Mucosa of descending colon (tissue), 3 donors: ENCODE measurements at places on chromosomes 6 and 20.

- no peak for DNase-seq
These were observed 9.9 kb downstream of the HAO1 start for GRCh38 chr20:7930343-7930742.

GRCh38 chr6:7142918-7143475, 35.2 kb downstream of the RREB1 start:
- DNase-seq = no peak

DNA sequence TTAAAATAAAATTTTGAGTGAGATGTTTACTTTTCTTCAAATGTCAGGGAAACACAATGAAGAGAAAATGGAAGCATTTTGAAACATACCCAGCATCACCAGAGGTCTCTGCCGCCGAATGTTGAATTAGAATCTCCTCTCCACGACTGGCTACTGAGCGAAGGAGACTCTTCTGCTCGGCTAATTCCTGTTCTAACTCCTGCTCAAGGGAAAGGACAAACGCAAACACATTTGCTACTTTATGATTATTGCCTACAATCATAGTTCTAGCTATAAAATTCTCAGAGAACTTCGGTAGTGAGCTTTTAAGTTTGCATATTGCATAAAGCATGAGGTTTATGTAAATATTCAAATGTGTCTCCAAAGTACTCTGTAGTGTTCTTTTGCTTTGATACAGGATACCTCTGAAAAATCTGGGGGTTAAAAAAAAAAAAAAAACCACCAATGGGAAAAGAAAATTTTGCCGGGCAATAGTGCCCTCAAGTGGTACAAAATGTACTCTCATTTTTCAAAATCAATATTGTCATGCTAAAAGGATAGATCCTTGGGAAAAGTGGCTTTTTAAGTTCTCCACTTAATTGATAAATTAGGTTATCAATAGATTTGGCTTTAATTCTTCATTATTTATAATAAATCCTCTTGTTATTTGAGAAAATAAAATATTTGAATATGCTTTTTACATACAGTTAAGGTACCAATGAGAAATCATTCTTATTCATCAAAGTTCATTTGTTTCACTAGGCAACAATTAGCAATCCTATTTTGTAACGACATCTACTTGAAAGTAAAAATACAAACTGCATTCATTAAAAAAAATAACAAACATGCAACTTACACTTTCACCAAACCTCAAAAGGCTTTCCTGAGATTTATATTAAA, 369.0 kb downstream of the SYNE1 start:
- DNase-seq = peak; percentile 52

GRCh38 chr20:33209789-33210188, 7.4 kb upstream of the BPIFA3 start:
- peak; percentile 83 for DNase-seq

GRCh38 chr20:44581515-44581914, 864 bp upstream of the PKIG start:
- DNase-seq = no peak

DNA sequence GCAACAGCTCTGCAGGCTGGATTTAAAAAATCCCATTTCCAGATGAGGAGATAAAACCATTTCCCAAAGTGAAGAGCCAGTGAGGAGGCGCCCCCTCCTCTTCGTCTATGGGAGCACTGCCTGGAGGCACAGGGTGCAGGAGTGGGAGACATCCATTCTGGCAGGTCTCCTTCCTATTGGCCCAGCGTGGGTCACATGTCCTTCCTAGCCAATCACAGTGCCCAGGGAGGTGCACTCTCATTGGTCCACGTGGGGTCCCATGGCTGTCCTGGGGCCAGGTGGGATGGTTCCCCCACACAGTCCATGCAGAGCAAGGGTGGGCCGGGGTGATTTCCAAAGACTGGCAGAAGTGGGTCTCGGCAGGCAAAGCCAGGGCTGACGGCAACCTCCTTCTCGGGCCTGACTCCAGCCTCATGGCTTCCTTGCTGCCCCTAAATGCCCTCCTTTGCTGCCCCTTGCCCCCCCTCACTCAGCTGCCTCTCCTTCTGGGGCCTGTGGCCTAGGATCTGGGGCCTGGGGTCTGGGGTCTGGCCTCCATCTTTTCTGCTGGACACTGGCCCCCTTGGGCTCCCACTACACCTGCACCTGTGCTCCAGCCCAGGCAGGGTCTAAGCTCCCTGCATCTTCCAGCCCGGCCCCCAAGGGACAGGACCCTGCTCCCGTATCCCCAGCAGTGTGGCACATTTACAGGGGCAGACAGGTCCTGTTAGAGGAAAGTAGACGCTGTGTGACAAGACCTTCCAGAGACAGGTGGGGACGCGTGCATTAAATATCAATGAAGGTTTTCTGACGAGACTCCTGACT, 231.7 kb downstream of the TAF4 start:
- no peak for DNase-seq

DNA sequence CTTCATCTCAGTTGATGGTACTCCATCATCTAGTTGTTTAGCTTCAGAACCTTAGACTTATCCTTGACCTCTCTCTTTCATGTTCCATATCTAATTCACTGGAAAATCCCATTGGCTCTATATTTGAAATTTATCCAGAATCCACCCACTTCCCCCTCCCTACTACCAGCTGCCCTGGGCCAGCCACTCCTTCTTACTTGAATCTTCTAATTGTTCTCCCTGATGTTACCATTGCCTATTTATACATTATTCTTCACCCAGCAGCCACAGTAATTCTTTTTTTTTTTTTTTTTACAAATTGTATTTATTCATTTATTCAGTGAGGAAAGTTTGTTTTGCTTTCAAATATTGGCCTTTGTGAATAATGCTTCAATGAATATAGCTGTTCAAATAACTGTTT, 8.2 kb downstream of the SEC23B start:
- no peak for DNase-seq

- no peak for DNase-seq
These were observed 85.0 kb downstream of the IRAK1BP1 start for GRCh38 chr6:78952362-78952761.

- no peak for DNase-seq
These were observed 498 bp upstream of the PRDM1 start for GRCh38 chr6:106085692-106085983.

DNA sequence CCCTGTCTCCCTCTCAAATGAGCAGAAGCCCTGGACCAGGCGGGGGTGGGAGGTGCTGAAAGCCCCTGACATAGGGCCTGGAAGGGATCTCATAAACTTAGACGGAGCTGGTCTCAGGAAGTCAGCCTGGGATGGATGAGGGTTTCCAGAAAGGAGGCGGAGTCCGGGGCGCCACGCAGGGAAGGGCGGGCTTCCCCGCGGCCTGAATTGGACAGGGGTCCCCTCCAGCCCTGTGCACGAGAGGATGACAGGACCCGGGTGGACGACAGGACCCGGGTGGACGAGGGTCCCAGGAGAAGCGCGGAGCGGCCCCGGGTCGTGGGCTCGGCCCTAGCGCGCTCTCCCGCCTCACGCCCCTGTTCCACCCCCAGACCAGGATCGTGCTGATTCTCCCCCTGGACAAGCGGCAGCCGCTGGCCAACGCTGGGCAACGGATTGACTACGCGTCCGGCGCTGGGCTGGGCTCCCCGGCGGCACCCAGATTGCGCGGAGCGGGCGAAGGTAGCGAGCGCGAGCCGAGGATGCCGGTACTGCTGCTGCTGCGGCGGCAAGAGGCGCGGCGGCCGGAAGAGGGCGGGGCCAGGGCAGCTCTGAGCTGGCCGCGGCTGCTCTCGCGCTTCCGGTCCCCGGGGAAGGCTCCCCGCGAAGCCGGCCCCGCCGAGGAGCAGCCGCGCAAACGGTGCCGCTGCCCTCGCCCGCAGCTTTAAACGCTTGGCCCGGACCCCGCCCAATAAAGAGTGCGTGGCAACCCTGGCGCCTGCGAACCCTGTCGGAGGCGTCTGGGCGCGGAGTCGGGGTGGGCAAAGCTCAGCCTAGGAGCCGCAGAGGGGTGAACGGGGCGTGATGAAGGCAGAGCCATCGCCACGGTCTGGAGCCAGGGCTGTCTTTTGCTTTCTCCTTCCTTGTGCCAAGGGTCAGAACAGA, 1.3 kb downstream of the C20orf144 start:
- peak; percentile 91 for DNase-seq

GRCh38 chr20:19554666-19555065, 203.4 kb upstream of the RIN2 start:
- DNase-seq = no peak

- DNase-seq = no peak
These were observed 2.1 kb upstream of the ESR1 start for GRCh38 chr6:151805286-151805840.

DNA sequence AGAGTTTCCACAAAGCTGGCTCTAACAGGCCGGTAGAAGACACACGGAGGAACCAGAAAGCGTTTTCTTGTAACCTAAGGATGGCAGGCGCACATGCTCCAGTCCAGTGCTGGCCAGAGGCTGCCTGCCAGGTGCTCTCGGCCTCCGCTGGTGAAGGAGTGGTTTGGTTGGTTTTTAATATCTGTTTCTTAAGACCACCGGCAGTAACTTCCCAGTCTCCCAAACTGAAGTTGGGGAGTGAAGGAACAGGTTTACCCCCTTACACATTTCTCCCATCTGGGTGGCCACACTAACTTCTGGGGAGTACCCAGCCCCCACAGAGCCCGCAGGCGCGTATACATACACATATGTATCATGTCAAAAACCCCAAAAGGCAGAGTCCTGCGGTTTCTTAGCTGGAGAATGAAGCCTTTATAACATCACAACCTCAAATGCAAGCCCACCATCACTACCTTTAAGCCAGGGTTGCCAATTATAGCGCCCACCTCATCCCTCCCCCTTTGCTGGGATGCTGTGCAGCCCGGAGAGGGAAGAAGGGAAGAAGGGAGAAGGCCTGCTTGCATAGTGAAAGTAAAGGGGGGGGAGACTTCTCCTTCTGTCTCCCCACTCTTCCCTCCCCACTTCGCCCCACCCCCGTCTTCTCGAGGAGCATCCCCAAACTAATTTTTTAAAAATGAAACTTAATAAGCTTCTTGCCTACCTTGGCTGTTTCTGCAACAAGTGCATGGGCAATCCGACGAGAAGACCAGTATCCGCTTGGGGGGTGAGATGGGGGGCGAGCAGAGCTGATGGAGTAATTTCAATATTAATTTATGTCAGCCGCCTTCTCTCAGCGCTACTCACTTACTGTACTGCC, 1.0 kb downstream of the TRERF1 start:
- DNase-seq = no peak

DNA sequence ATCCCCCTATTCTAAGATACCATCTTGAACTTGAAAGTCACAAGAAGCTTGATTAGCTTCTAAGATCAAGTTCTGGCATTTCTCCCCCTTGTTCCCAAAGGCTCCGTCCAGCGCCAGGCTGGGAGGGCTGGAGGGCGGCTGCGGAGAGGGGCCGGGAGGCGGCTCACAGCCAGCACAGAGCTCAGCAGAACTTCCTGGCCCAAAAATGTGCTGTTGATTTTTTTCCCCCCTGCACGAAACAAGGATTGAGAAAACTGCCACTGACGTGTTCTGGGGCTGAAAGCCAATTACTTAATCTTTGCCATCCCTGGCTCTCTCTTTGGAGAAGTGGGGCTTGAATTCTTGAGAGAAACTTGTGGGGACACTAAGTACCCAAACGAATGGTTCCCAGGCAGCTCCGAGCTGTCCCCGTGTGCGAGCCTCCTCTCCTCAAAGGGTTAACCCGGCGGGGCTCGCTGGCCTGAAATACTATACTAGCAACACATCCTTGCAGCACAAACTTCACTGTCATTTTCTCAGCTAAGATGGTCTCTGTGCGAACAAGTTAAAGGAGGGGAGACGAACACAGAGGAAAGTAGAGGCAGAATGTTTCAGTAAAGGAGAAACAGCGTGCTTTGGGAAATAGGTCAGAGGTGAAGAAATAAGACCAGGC, 452 bp downstream of the TRAF3IP2 start:
- DNase-seq = peak; percentile 69

GRCh38 chr6:12478921-12479320, 188.8 kb downstream of the EDN1 start:
- DNase-seq = no peak

- DNase-seq = peak; percentile 67
These were observed 94.0 kb downstream of the CD83 start for GRCh38 chr6:14211562-14211942.

- no peak for DNase-seq
These were observed 166.7 kb downstream of the SCML4 start for GRCh38 chr6:107657373-107657754.

DNA sequence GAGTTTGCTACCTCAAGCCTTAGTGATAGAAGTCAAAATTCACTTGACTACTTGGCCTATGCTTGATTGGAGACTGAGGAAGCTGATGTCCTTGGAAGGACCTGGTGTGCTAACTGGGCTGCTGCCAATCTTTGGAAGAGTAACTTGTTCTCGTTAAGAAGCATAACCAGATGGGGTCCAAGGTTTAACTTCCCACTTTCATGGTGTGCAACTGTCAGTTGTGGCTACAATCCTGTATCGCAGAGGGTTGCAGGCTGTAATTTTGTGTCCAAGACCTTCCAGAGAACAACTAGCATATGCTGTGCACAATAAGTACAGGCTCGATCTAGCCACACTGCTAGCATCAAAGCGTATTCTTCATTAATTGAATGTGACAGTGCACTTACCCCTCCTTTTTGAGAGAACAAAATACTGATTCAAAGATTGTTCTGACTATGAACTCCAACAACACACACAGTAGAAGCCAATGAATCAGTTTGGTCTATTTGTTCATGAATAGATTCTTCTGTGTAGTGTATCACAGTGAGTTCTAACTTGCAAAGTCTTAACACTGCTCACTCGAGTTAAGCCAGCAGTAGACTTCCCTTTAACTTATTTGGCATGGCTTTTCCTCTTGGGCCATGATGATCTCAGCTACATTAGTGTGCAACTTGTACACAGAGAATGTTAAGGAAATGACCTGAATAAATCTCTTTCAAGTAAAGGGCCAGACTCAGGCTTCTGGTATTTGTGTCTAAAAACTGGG, 15.8 kb upstream of the PLCB1 start:
- no peak for DNase-seq
